ENCODE measurements at places on chromosomes 4 and X.
A peak's percentile ranks its signal among the peaks of the same experiment; 100 is the strongest.

GRCh38 chr4:6316461-6317003 is 46.9 kb downstream of the WFS1 start:
- no peak for DNase-seq

GRCh38 chr4:2734612-2735011 is 21.5 kb downstream of the TNIP2 start:
- DNase-seq = no peak

- no peak for DNase-seq
Measured at GRCh38 chr4:138868562-138868961, 147.0 kb upstream of the NOCT start.

GRCh38 chrX:1576201-1576992 is 15.0 kb upstream of the AKAP17A start:
- no peak for DNase-seq

DNA sequence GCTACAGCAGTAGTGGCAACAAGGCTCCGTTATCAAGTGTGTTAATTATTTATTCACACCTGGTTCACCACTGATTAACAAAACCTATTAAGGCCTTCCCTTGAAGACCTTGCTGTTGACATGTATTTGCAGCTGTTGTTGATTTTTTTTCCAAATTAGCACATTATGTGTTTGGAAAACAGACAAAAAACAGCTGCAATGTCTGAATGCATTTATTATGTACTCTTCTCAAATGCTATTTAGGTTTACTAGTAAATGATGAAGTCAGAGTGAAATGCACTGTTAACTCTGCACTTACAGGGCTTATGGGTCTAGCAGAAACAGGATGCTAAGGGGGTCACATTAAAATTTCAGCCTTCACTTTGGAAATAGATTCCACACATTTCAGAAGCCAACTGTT is 99.5 kb upstream of the PCDH7 start:
- no peak for DNase-seq

GRCh38 chr4:147780137-147780777 is 48.4 kb downstream of the ARHGAP10 start:
- DNase-seq = peak; percentile 82

GRCh38 chr4:73902038-73902637 is 32.9 kb downstream of the CXCL1 start:
- DNase-seq = no peak

DNA sequence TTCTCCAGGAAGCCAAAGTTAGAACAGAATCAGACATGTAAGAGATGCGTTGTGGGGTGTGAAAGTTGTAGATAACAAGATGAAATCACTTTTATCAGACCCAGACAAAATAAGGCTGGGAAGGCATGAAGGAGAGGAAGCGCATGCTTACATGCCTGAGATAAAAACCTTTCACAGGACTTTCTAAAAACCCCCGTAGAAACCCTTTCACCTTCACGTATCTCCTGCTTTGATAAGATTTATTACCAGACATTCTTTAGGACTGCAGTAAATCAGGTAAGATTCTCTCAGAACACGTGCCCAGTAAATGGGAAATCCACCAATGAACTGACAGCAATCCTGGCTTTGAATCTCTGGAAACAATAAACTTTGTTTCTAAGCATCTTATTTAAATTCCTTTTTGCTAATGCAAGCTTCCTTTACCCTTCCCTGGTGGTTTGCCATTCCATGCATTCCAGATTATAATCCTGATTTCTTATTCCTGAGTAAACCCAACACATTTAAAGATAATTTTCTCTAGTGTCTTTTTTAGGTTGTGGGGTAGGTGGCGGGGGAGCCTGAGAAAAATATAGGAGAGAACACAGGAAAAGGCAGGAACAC is 254.6 kb upstream of the LDB2 start:
- DNase-seq = no peak

GRCh38 chr4:189129044-189129694 is 811.5 kb upstream of the FRG1 start:
- DNase-seq = no peak

DNA sequence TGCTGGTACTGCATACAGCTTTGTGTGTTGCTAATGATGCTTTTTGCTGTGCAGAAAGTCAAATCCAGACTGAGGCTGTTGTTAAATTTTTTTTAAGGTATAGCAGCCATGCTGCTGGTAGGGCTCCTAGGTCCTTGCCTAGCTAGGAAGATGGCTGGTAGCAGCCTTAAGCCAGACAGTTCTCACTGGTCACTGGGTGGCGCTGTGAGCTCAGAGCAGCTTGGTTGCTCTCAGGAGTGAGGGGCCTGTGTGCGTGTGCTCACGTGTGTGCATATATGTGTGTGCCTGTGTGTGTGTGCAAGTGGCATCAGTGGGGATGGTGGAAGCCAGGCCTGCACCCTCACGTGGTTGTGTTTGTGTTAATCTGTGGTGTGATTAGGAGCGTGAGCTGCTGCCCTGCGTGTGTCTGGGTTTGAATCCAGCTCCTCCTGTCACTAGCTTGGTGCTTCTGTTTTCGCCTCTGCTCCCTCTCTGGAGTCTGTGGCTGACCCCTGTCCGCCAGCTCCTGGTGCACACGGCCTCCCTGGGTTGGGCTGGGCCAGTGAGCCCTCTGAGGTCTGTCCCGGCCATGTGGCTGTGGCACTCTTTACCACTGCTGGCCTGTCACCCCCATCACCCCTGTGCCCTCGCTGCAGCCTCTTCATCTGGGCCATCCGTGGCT is 46.1 kb downstream of the SORCS2 start:
- no peak for DNase-seq

GRCh38 chrX:101595739-101596419 is 21.9 kb downstream of the ARMCX6 start:
- peak; percentile 86 for DNase-seq

- DNase-seq = peak; percentile 2
Measured at GRCh38 chrX:20354505-20354904, 87.8 kb upstream of the RPS6KA3 start.

GRCh38 chrX:111035256-111035655 is 60.7 kb upstream of the PAK3 start:
- DNase-seq = no peak

- no peak for DNase-seq
Measured at GRCh38 chr4:26238778-26239679, 81.8 kb upstream of the RBPJ start.

DNA sequence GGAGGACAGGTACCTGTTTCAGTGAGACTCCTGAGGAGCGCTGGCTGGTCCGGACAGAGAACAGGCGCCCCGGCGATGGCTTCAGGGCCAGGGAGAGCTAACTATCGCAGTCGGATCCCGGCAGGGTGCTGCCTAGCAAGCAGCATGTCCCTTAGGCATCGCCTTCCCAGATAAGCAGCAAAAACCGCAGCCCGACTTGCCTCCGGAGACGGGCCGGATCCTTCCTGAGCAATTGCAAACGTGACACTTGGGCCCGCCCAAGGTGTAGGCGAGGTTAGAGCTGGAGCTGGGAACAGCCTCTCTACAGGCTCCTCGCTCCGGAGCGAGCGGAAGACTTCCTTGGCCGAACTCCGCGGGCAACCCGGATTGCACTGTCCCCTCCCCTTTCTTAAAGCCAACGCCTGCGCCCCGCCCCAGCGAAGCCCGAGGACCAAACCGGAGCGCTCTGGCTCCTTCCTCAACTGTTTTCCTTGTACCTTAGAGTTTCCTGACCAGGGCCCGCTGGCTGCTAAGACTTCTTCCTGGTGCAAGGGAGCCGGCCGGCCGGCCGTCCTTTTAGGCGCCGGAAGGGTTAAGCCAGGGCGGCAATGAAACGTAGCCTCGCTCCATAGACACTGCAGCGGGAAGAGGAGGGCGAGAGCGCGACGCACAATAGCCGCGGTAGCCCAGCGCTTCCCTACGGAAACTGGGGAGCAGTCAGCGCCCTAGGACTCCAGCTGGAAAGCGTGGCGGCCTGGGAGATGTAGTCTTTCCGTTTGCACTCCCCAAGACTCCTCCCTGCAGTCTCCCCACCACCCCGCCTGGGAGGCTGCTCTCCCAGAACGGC is at the start of gene OPHN1:
OPHN1 (minus strand) TSS at position 341 of the 826 bp plus-strand sequence. CDS start 475 bp downstream, outside the sequence.
- DNase-seq = peak; percentile 2

DNA sequence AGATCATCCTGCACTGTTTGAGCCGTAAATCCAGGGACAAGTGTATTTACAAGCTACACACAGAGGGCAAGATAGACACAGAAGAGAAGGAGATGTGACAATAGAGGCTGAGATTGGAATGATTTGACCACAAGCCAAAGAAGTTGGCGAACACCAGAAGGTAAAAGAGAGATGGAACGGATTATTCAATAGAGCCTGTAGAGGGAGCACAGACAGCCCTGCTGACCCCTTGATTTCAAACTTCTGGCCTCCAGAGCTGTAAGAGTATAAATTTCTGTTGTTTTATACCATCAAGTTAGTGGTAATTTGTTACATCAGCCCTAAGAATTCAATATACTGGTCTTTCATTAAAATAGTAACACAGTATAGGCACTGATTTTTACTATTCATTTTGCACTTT is 447.8 kb downstream of the FAT4 start:
- DNase-seq = no peak

DNA sequence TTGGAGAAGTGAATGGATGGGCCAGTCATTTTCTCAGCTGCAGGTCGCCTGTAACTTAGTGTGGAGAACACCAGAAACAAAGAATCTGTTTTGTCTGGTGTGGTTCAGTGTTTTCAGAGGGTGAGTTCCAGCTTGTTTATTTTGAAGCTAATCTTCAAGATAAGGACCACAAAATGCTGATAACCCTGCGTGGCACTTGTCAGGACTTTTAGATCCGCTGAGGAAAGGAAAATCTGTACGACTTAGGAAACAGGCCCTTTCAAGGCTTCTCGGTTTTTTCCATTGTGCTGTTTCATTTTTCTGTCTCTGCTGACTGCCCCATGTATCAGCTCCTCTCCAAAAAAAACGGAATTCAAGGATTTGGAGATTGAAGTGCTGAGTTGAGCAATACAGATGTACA is 8.7 kb upstream of the ANAPC4 start:
- no peak for DNase-seq

GRCh38 chr4:70808151-70808550 is 31.5 kb downstream of the GRSF1 start:
- DNase-seq = no peak

- peak; percentile 32 for DNase-seq
Measured at GRCh38 chr4:791898-792625, 33.9 kb downstream of the CPLX1 start.

GRCh38 chrX:44494357-44494756 is 48.3 kb downstream of the FUNDC1 start:
- DNase-seq = peak; percentile 30

GRCh38 chr4:119232286-119232685 is 19.8 kb downstream of the USP53 start:
- no peak for DNase-seq

GRCh38 chrX:123422875-123423274 is 238.8 kb downstream of the GRIA3 start:
- no peak for DNase-seq

DNA sequence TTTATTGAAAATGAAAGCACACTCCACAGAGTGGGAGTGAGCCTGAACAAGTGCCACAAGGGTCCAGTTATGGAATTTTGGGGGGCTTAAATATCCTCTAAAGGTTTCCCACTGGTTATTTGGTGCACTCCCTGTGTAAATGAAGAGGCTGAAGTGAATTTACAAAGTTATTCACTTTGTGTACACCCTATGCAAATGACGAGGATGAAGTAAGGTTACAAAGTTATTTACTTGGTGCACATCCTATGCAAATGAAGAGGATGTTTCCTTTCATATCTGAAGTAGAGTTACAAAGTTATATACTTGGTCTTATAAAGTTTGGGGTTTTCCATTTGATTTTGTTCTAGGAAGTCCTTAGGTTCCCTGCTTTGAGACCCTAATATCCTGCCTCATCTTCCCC is 13.1 kb downstream of the NLRP2B start:
- no peak for DNase-seq

- DNase-seq = no peak
Measured at GRCh38 chrX:119518371-119518770, 46.8 kb downstream of the STEEP1 start.

DNA sequence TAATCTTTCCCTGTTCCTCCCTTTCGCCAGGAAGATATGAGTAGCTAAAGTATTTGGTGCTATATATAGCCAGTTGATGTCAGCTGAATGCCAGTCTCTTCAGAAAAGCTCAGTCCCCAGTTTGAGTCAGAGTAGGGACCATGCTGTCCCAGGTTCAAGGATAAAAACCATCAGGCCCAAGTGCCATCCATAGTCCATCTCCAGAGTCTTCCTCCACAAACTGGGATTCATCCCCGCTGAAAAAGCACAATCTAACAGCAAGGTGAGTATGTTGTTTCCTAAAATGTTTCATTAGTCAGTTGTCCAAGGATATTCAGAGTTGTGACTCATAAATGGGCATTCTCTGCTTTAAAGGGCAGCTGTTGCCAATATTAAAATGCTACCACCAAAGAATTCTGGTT is at the start of gene MYOZ2:
MYOZ2 (plus strand) TSS at position 112 of the 401 bp plus-strand sequence. CDS start 694 bp downstream, outside the sequence.
- DNase-seq = no peak

- peak; percentile 47 for DNase-seq
Measured at GRCh38 chrX:16869393-16870094, 618 bp downstream of the RBBP7 start.

DNA sequence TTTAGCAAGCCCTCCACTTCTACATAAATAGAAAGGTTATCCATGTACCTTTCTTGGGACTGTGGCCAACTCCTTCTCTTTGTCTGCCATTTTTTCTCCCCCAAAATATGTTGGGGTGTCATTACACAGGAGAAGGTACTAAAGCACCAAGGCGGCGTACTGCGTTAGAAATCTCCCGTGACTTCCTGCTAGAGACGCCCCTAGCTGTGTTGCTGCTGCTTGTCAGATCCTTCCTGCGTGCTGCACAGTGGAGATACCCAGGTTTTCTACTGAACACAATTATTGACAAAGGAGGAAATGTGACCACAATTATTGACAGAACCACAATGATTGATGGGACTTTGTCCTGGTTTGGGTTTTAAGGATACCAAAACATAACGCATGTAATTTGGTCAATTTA is 97.7 kb downstream of the EFHC2 start:
- DNase-seq = no peak

DNA sequence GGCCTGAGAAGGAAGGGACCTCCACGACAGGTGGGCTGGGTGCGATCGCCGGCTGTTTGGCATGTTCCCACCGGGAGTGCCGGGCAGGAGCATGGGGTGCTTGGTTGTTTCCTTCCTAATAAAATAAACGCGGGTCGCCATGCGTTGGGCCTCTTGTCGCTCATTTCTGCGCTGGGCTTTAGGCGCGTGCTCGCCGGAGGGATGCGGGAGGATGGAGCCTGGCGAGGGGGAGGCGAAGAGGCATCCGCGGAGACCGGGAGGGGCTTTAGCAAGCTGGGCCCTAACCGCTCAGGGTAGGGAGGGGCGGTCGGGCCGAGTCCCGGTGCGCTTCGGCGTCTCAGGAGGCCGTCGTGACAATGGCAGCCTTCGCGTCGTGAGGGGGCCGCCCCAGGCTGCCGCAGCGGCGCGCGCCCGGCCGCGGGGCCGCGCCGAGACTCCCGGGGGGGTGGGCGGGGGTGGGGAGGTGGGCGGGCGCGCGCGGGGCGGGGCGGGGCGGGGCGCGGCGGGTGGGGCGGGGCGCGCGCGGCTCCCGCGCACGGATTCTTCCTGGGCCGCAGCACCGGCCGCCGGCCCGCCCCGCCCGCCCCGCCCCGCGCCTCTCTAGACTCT is 476 bp upstream of the GDI1 start:
- DNase-seq = no peak

GRCh38 chrX:23945206-23945605 is 37.4 kb downstream of the CXorf58 start:
- DNase-seq = no peak
